ENCODE measurements at places on chromosomes 3 and 15.

DNA sequence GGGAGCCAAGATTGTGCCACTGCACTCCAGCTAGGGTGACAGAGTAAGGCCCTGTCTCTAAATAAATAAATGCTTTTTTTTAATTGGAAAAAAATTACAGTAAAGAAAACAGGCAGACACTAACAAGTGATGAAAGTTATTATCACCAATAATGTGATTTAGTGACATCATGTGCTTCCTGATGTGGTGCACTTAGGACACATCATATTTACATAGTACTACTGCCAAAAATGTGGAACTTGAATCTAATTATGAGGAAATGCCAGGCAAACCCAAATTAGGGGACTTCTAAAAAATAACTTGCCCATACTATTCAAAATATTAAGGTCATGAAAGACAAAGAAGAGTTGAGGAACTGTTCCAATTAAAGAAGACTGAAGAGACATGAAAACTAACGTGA, 30.8 kb downstream of the MAP4 start:
- H3K27ac ChIP-seq = no peak overlapping the region
- peaks cover 10% of the 10 kb centered on the region for H3K4me1 ChIP-seq
- no peak overlapping the region for H3K4me3 ChIP-seq
- DNase-seq = no peak
- peaks cover 2% of the 10 kb centered on the region for H3K36me3 ChIP-seq

DNA sequence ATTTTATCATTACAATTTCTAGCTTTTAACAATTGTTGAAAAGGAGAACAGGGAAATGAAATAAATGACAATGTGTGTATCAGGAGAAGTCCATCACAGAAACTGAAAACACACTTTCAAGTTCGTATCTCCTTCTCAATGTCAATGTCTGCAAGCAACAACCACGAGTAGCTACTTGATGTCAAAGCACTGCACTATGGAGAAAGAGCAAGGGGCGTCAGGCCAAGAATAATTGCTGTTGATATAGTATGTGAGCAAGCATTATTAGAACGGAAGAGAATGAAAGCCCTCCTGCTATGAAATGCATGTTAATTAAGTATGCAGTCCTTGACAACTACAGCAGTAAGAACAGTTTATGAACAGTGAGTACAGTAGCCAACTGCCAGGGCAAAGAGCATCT, 1250.1 kb downstream of the ZPLD1 start:
- no peaks in the 10 kb centered on the region for H3K27me3 ChIP-seq
- no peak overlapping the region for H3K27ac ChIP-seq
- H3K4me1 ChIP-seq = no peaks in the 10 kb centered on the region
- no peak overlapping the region for H3K4me3 ChIP-seq
- no peaks in the 10 kb centered on the region for H3K36me3 ChIP-seq

- H3K4me3 ChIP-seq = no peak overlapping the region
- H3K4me1 ChIP-seq = no peaks in the 10 kb centered on the region
- no peak overlapping the region for H3K27ac ChIP-seq
- no peak for DNase-seq
These were observed 517.7 kb downstream of the OTOL1 start for GRCh38 chr3:162014284-162014683.

- peaks cover 21% of the 10 kb centered on the region for H3K27me3 ChIP-seq
- peaks cover 13% of the 10 kb centered on the region for H3K4me1 ChIP-seq
- H3K36me3 ChIP-seq = no peaks in the 10 kb centered on the region
- no peak overlapping the region for H3K27ac ChIP-seq
These were observed 122.5 kb upstream of the SPRED1 start for GRCh38 chr15:38130205-38130567.

GRCh38 chr3:24523988-24524727, 29.5 kb upstream of the THRB start:
- peaks cover 32% of the 10 kb centered on the region for H3K27me3 ChIP-seq
- peaks cover 4% of the 10 kb centered on the region for H3K4me1 ChIP-seq
- H3K4me3 ChIP-seq = no peak overlapping the region
- no peak for DNase-seq
- no peaks in the 10 kb centered on the region for H3K36me3 ChIP-seq

- peaks cover 2% of the 10 kb centered on the region for H3K36me3 ChIP-seq
- no peaks in the 10 kb centered on the region for H3K27me3 ChIP-seq
- H3K4me1 ChIP-seq = peaks cover 12% of the 10 kb centered on the region
- DNase-seq = no peak
- no peak overlapping the region for H3K4me3 ChIP-seq
These were observed 104.9 kb upstream of the EOMES start for GRCh38 chr3:27827041-27827440.

DNA sequence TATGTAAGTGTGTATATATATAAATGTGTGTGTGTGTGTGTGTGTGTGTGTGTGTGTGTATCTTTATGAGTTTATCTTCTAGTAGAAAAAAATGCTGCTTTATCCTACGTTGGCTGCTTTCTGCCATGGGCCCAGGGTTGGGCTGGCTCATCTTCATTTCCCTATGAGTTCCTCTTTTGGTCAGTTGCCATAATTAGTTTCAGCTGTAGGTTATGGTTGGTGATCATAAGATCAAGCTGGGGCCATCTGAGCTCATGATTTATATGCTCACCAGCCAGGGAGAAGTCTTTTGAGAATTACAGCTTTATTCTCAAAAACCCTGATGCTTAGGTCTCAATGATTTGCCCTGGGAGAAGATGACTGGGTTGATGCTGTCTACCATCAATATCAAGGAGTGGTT, 775.8 kb upstream of the ARPP21 start:
- peaks cover 2% of the 10 kb centered on the region for H3K36me3 ChIP-seq
- H3K4me1 ChIP-seq = no peaks in the 10 kb centered on the region
- no peak for DNase-seq
- H3K4me3 ChIP-seq = no peak overlapping the region

DNA sequence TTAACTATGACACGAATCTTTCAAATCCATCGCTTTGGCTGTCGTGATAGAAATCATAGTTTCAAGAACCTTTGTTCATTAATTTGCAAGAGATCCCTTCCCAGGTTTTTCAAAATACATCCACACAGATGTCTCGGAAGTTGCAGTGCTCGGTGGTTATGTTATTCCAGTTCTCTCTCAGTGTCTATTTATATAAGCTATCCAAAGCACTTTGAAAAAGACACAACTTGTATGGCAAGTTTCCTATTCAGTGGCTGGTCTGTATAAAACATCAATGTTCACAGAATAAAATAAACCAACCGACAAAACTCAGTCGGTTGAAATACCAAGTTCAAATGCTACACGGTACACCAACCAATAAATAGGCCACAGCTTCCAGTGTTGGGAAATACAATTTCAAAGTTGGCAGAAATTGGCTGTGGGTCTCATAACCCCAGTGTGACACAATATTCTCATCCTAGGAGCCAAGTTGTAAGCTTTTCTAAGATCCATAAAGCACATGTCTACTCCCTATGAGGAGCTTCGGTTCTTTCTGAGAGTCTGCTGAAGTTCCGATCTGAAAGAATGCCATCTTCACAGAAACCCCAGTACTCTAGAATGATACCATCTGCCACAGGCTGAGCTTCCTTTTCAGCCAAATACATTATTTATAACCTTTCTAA, 23.7 kb downstream of the SATB1 start:
- H3K27ac ChIP-seq = peak overlapping the region; percentile 73
- no peak for DNase-seq
- H3K4me3 ChIP-seq = no peak overlapping the region
- H3K4me1 ChIP-seq = peaks cover 35% of the 10 kb centered on the region
- peaks cover 10% of the 10 kb centered on the region for H3K36me3 ChIP-seq

DNA sequence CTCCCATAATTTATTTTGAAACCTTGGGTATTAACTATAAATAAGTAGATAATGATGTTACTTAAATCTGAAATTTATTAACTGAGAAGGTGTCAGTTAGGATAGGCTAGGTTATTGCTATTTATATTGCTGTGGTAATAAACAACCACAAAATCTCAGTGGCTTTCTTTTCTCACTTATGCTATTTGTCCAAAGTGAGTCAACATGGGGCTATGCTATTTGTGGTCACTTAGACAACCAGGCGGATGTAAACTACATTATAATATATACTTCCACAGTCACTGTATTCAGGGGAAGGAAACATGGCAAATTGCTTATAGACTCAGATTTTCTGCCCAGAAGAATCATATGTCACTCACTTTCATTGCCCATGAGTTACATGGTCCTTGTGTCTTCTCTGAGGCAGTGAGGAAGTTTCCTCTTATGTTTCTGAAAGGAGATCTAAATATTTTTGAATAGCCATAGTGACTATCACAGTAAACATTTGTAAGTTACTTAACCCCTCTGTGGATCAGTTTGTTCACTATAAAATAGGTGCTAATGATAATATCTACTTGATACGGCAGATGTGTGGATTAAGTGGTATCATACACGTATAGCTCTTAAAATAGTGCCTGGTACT, 19.8 kb downstream of the HMG20A start:
- H3K27me3 ChIP-seq = no peaks in the 10 kb centered on the region
- peaks cover 42% of the 10 kb centered on the region for H3K4me1 ChIP-seq
- H3K4me3 ChIP-seq = no peak overlapping the region
- H3K27ac ChIP-seq = no peak overlapping the region

DNA sequence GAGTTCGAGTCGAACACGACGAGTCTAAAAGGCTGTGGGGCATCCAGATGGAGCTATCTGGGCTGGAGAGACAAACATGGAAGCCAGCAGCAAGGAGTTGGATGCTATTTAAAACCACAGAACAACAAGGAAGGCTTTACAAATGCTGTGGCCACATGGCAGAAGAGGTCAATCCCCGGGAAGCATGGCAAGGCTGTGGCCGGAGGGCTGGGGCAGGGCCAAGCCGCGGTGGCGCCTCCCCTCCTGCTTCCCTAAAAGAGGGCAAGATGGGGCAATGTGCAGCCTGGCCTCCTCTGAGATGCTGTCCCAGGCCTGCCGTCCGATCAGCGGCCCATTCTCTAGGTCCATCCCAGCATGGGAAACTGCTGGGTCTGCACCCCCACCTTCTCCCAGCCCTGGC, 139.1 kb downstream of the SRGAP3 start:
- no peak for DNase-seq
- H3K27me3 ChIP-seq = peaks cover 10% of the 10 kb centered on the region
- no peak overlapping the region for H3K4me3 ChIP-seq
- no peaks in the 10 kb centered on the region for H3K4me1 ChIP-seq

GRCh38 chr15:38696790-38697495, 132.3 kb upstream of the RASGRP1 start:
- H3K27me3 ChIP-seq = no peaks in the 10 kb centered on the region
- peaks cover 63% of the 10 kb centered on the region for H3K4me1 ChIP-seq
- H3K27ac ChIP-seq = peak overlapping the region; percentile 57
- peaks cover 4% of the 10 kb centered on the region for H3K36me3 ChIP-seq
- no peak for DNase-seq

GRCh38 chr15:66628976-66629723, 63.4 kb upstream of the LCTL start:
- H3K27ac ChIP-seq = no peak overlapping the region
- no peaks in the 10 kb centered on the region for H3K27me3 ChIP-seq
- H3K36me3 ChIP-seq = no peaks in the 10 kb centered on the region
- no peak for DNase-seq

DNA sequence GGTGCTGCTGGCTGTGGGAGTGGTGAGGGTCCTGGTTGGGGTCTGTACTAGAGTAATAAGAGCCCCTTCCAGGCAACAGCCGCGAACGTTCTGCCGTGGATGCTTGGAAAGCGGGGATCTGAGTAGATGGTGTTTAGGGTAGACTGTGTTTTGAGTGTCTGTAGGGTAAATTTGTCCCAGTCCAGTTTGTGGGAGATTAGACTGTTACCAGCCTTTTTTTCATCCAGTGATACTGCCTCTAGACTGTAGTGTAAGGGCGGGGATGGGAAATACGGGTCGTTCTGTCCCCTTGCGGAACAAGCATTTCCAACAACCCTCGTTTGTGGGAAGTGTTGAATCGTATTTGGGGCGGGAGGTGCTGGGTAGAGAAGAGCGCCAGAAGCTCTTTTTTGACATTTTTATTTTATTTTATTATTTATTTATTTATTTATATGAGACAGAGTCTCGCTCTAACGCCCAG, 424 bp downstream of the HAUS2 start:
- H3K36me3 ChIP-seq = peaks cover 22% of the 10 kb centered on the region
- peaks cover 45% of the 10 kb centered on the region for H3K4me1 ChIP-seq
- peak overlapping the region; percentile 90 for H3K4me3 ChIP-seq
- no peak for DNase-seq
- H3K27ac ChIP-seq = peak overlapping the region; percentile 97
- no peaks in the 10 kb centered on the region for H3K27me3 ChIP-seq

DNA sequence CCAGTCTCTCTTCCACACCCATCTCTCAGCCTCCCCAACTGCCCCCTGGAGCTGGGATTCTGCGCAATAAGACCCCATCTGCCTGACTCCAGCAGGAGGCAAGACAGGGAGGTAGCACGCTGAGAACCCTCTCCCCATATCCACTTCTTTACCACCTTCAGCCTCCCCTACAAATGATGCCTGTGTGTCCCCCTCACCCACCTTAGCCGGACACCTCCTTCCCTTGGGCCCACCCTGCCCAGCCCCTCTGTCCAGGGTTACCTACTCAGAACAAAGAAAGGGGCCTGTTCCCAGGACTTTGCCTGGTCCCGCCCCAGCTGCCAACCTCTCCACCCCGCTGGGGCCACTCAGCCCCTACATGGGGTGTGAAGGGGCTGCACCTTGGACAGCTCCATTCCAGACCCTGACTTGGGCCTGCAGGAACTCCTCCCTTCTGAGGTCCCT, 40.8 kb upstream of the ATP2B2 start:
- H3K4me1 ChIP-seq = peaks cover 22% of the 10 kb centered on the region
- no peak overlapping the region for H3K4me3 ChIP-seq
- peaks cover 20% of the 10 kb centered on the region for H3K27me3 ChIP-seq
- no peak for DNase-seq
- no peak overlapping the region for H3K27ac ChIP-seq
- no peaks in the 10 kb centered on the region for H3K36me3 ChIP-seq

DNA sequence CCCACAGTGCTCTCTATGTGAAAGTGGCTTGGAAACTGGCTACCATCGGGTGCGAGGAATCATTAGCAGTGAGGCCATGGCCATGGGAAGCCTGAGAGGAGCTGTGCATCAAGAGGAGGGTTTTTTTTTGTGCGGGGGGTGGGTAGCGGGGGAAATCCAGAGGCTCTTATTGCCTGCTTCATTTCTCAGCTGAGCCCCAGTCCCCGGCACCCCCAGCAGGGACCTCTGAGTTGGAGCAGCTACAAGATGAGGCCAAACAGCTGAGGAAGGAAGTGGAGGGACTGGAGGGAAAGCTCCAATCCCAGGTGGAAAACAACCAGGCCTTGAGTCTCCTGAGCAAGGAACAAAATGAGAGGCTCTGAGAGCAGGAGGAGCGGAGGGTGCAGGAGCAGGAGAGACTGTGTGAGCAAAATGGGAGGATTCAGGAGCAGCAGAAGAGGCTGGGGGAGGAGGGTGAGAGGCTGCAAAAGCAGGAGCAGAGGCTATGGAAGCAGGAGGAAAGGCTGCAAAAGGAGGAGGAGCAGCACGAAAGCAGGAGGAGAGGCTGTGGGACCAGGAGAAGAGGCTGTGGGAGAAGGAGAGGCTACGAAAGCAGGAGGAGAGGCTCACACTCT, 76.7 kb downstream of the ADAMTS7 start:
- no peak overlapping the region for H3K4me3 ChIP-seq
- H3K27me3 ChIP-seq = peaks cover 55% of the 10 kb centered on the region
- no peaks in the 10 kb centered on the region for H3K36me3 ChIP-seq
- H3K4me1 ChIP-seq = no peaks in the 10 kb centered on the region
- DNase-seq = no peak
